ENCODE measurements at places on chromosomes 6 and 20.

- DNase-seq: no peak
Observed at GRCh38 chr6:91505199-91505598, 918.3 kb upstream of the MAP3K7 start.

DNA sequence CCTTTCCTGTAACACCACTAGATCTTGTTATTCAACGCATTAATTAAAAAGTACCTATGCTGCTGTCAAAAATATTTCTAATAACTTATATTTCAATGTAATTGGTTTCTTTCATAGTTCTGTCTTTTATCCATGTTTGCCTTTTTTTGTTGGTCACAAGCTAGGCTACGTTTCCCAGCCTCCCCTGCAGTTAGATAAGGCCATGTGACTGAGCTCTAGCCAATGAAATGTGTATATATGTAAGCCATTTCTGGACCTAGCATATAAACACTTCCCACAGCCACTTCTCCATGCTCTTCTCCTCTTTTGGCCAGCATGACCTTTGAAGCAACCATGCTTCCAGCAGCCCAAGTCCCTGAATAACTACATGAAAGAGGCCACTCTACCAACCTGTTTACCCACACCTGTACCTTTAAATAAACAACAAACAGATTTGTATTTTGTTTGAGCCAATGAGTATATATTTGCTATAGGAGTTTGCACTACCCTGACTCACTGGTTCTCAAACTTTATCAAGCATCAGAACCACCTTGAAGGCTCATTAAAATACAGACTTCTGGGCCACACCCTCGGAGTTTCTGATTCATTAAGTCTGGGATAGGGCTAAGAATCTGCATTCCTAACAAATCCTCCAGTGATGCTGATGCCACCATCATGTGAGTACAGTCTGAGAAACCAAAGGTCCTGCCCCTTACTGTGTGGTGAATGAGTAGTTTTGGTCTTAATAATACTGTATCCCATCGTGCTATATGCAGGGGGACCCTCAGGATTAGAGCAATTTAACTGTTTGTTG, 45.6 kb upstream of the BEND6 start:
- DNase-seq: no peak

- DNase-seq: no peak
Observed at GRCh38 chr20:21808863-21809664, 103.6 kb downstream of the PAX1 start.

DNA sequence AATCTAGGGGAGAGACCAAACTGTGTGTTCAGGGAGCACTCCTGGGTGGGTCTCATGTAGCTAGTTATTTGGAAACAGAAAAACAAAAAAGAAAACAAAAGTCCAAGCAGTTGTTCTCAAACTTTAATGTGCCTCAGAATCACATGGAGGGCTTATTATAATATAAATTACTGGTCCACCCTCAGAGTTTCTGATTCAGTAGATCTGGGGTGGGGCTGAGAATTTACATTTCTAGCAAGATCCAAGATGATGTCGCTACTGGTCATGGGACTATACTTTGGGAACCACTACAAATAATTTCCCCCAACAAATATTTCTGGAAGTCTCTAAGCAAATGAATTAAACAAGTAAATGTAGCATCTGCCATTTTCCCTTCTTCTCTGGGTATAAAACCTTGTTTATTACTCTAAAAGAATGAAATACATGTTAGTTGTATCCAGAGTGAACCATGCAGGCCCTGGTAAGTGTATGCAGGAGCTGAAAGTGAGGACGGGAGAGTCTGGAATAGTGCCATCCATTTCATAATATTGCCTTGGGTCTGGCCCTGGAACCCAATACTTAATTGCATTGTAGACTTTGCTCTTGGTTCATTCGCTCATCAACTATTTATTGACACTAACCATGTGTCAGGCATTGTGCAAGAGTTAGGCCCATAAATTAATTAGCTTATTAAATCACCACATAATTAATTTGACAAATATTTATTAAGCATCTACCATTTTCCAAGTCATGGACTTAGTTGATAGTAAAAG, 490.8 kb downstream of the EPM2A start:
- no peak for DNase-seq

- no peak for DNase-seq
Observed at GRCh38 chr6:6483733-6484132, 104.8 kb upstream of the LY86 start.

DNA sequence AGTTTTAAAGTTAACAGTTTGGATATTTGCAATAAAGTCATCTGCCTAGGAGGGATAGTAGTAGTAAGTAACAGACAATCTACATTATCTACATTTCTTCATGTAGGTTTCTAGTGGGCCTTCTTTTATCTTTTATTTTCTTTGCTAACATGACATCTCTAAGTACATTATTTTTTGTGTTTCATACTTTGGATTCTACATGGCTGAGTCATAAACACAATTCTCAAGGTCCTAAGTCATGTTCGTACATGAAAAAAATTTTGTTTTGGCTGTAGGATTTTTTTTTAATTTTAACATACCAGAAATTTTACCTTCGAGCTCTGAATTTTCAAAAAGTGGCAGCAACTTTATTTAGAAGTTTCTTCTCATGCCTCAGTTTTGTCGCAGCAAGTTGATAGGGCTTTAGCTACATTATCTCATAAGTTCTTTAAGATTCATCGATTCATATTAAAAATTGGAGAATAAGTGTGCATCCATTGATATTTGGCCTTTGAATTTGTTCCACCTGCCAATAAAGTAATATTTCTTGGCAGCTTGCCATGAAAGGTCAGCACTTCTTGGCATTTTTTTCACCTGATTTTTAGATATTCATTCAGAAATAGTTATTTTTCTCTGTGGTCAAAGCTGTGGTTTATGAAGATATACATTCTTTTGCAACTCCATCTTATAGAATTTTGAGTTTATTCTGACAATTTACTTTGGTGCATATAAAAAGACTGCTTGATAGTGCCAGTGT, 146.2 kb downstream of the GRIK2 start:
- DNase-seq: no peak

DNA sequence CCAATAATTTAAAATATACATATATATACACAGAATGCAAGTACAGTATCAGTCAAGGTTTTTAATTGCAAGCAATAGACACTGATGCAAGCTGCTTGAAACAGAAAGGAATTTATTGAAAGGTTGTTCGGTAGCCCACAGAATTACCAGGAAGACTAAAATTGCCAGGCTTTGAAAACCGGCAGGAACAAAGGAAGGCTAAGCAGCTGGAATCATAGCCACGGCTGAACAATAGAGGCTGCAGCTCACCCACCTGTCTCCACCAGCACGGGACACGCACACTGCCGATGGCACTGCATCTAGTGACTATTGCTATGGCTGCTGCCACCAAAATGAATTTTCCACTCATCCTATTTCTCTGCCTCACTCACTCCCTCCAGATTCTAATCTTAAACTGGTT, 22.0 kb upstream of the L3MBTL3 start:
- no peak for DNase-seq
